Occipital lobe (tissue), 3 donors: ENCODE measurements at places on chromosomes 7 and 10.

DNA sequence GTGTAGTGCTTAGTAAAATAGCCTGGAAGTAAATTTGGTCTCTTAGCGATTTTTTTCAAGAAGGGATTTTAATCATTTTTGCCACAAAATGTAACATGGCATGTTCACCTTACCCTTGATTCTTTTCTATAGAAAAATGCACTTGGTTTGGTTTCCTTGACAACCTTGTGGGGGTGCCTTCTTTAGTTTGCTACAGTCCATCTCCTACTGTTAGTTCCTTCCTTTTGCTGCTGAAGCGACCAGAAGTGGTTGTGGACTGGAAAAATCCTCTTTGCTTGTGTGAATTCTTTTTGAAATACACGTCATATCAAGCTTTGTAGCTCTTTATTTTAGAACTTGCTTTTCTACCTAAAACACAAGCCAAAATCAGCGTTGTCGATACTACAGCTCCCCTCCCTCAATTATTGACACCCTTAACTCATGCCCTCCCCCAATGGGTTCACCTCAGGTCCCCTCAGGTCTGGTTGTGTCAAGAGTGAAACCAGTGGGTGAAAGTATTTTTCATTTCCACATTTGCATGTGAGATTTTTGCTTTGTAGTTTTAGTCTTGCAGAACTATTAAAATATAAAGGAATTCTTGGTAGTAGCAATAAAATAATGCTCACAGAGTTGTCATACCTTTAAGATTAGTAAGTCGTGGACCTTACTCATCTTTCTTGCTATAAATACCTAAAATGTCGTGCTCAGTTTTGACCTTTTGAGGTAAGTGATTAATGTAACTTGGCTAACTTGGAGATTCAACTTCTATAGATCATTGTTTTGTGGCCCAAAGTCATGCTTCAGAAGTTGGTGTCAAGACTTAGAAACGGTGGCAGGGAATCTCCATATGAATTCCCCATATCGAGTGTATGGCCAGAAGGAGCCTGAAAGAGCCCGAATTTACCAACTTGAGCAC, 1.5 kb downstream of the ACTR3B start:
- DNase-seq = no peak

DNA sequence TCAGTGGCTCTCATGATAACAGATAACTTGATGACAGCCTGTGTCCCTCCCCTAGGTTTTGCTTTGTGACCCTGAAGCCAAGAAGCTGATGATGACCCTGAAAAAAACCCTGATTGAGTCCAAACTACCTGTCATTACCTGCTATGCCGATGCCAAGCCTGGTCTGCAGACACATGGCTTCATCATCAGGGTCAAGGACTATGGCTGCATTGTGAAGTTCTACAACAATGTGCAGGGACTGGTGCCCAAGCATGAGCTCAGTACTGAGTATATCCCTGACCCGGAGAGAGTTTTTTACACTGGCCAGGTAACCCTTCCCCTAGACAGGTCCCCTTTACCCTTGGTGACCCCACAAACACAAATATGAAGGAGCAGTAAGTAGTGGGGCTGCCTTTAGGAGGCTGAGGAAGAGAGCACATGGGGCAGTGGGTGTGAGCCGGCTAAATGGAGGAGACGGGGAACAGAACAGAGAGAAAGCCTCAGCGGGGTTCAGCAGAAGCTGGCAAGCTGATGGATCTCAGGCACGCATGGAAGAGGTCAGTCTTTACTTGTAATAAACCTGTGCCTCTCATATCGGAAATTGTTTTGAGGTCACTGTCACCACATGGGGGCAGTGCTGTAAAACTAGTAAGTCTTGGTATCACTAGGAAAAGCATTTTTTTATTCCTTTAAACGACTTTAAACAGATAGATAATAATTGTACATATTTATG, 20.2 kb downstream of the PDCD11 start:
- no peak for DNase-seq

DNA sequence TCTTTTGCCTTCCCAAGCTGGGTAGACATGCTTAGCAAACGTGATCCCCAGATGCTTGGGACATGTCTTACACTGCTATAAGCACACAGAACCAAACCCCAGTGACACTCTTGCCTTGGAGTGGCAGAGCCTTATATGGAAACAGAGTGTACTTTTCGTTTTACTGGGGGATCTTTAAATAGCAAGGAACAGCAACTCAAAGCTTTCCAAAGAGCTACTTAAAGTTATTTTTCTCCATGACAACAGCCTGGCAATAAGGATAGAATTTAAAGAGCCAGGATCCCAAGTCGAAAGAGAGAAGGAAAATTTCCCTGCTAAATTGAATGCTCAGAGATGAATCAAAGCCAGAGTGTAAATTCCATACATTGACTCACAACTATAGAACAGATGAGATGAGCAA, 67.8 kb downstream of the ZNF365 start:
- DNase-seq = peak; percentile 13

DNA sequence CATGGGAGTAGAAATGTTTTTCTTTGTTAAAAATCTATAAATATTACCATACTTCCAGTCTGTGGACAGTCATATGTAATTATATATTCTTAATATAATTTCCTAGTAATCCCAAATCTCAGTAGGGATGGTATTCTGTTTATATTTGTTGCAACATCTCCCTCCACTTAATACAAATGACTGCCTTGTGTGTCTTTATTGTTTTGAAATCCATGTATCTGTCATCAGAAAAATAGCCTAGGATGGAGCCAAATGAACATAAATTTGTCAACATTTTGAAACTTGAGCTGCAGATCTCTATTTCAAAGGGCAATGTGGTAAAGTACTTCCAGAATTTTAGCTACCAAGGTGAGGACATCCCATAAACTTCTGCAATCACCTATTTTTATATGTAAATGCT, 290.7 kb downstream of the TSPAN12 start:
- no peak for DNase-seq

DNA sequence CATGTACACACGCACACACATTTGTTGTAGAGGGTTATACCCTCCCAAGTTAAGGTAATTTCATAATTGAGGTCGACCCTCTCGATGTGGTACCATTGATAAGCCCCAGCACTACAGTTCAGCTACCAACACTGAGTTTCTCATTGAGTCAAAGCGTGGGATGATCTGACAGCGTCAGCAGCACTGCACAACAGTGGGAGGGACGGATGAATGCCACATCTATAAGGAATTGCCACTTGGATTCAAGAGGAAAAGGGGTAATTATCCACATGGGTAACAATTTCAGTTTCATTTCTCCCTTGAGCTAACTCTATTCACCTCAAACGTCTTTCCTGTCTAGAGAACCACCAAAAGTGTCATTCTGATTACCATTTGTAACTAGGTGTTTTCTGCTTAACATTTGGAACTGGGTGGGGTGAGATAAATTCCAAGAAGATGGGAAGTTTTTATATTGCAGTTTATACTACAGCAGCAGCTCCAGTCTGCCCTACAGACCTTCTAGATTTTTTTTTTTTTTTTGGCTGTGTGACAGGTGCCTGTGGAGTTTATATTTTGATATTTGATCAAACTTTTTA, 342.9 kb downstream of the AUTS2 start:
- no peak for DNase-seq

GRCh38 chr10:95655571-95656290, 780 bp downstream of the ALDH18A1 start:
- no peak for DNase-seq

DNA sequence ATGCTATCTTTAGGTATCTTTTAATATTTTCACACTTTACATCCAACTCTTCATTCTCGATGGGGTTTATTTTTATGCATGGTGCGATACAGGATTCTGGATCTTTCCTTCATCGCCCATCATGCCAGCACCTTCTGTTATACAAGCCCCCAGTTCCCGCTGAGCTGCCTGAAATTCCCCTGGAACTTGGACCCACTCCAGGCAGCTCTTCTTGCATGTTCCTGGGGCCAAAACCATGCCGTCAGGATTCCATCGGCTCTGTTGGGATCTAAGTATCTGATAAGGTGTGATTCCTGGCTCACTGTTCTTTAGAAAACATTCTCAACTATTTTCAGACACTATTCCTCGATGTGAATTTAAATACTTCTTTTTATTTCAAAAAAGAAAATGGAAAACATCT, 40.5 kb upstream of the PPP2R2D start:
- DNase-seq = no peak

DNA sequence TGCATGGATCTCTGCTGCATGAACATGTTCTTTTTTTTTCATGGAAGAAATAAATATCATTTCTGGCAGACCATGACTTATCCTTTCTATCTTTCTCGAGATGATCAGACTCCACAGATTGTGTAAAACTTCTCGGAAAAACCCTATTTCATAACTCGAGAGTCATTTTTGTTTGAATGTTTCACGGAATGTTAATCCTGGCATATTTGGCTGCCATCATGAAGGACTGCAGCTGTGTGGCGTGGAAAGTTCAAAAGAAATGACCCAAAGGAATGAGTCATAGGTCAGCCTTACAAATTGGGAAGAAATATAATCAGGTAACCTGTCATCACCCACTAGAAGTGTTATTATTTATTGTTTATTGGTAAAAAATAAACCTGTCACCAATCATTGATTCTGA, 566.8 kb downstream of the SDK1 start:
- DNase-seq = no peak
